ENCODE measurements at places on chromosomes 12 and 14.

- H3K27ac ChIP-seq: no peak overlapping the region
- no peak for DNase-seq
- peak overlapping the region; percentile 69 for H3K4me3 ChIP-seq
- no peaks in the 10 kb centered on the region for H3K36me3 ChIP-seq
- peaks cover 12% of the 10 kb centered on the region for H3K4me1 ChIP-seq
These were observed 7.2 kb downstream of the THAP2 start for GRCh38 chr12:71671311-71671710.

- H3K4me3 ChIP-seq: no peak overlapping the region
- H3K4me1 ChIP-seq: no peaks in the 10 kb centered on the region
- no peaks in the 10 kb centered on the region for H3K36me3 ChIP-seq
- no peak overlapping the region for H3K27ac ChIP-seq
- H3K27me3 ChIP-seq: no peaks in the 10 kb centered on the region
These were observed 291.8 kb downstream of the FOXN3 start for GRCh38 chr14:89125216-89125615.

DNA sequence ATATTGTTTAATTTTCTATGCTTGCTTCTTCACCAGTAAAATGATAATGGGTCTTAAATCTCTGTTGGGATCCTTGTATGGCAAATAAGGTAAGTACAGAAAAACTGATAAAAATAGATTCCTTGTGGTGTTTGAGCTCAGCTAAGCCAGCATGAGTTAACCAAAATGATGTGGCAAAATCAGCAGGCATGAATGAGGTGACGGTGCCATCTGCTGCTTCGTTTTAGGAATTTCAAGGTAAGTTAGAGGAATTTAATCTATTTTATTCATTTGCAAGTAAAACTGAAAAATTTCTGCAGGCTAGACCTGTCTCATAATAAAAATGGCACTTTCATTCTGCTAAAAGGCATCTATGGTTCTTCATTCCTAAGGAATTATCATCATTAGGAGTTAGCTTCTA is 10.0 kb upstream of the CLEC7A start:
- H3K4me3 ChIP-seq: no peak overlapping the region
- H3K27me3 ChIP-seq: no peaks in the 10 kb centered on the region
- H3K4me1 ChIP-seq: no peaks in the 10 kb centered on the region

- H3K4me1 ChIP-seq: no peaks in the 10 kb centered on the region
- peak; percentile 51 for DNase-seq
- no peaks in the 10 kb centered on the region for H3K27me3 ChIP-seq
- H3K4me3 ChIP-seq: no peak overlapping the region
These were observed 561.6 kb downstream of the RERGL start for GRCh38 chr12:17528394-17528793.

GRCh38 chr14:97283005-97283403 is 485.8 kb downstream of the VRK1 start:
- no peak overlapping the region for H3K27ac ChIP-seq
- no peaks in the 10 kb centered on the region for H3K36me3 ChIP-seq
- H3K27me3 ChIP-seq: peaks cover 59% of the 10 kb centered on the region
- DNase-seq: no peak
- no peaks in the 10 kb centered on the region for H3K4me1 ChIP-seq

GRCh38 chr14:104264495-104265265 is 126.3 kb downstream of the KIF26A start:
- H3K36me3 ChIP-seq: no peaks in the 10 kb centered on the region
- H3K27me3 ChIP-seq: no peaks in the 10 kb centered on the region
- DNase-seq: peak; percentile 42
- no peaks in the 10 kb centered on the region for H3K4me1 ChIP-seq

- peaks cover 8% of the 10 kb centered on the region for H3K4me1 ChIP-seq
- H3K4me3 ChIP-seq: no peak overlapping the region
- H3K27me3 ChIP-seq: no peaks in the 10 kb centered on the region
- no peaks in the 10 kb centered on the region for H3K36me3 ChIP-seq
- H3K27ac ChIP-seq: no peak overlapping the region
These were observed 6.0 kb upstream of the SDSL start for GRCh38 chr12:113416091-113416754.

DNA sequence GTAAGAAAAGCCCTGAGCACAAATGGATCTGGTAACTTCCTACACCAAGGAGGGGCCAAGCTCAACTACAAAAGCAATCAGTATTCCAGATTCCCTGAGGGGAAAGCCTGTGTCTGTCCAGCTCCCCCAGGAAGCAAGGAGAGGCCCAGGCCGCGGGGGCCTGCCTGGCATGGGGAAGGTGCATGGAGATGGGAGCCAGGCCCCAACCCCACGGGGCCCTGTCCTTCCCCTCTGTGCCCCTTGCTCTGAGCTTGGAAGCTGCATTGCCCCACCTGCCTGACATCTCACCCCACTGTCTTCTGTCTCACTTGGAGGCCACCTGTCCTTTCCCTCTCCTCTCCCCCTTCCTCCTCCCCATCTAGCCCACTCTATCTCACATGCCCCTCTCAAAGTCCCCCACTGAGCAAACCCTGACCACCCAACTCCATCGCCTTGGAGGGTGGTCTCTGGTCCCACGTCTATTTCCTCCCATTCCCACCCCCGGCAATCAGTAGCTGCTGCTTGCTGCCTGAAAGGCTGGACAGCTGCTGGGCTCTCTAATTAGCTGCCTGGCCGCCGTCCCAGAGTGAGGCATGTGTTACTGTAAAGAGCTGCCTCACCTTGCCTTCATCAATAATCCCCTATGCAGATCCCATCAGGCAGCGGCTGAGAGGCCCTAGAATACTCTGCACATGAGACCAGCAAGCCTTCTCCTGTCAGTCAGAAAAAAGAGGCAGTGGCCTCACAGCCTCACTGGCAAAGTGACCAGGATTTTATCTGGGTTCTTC is 3.4 kb upstream of the TMEM229B start:
- H3K27me3 ChIP-seq: no peaks in the 10 kb centered on the region
- no peak overlapping the region for H3K27ac ChIP-seq
- no peaks in the 10 kb centered on the region for H3K36me3 ChIP-seq
- no peaks in the 10 kb centered on the region for H3K4me1 ChIP-seq
- DNase-seq: peak; percentile 81

DNA sequence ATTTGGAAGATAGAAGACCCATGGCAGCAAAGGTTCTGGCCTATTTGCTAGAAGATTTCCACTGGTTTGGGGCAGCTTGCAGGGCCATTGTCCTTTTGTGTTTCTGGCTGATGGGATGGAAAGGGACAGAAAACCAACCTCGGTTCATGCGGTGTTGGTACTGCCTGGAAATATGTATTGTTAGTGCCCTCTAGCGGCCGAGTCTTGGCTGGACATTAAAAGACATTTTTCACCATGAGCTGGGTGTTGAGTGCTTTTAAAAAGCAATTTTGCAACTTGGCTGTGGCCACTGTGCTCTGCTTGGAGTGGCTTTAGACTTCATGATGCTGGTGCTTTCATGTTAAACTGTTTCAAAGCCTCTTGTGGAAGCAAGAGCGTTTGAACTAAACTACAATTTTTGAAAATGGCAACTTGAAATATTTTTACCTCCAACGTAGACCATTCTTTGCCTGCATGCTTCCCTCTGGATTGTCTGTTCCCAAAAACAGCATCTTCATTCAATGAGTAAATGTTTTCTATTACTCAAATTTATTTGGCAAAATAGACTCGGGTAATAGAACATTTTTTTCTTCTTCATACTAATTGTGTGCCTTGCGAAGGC is 102.7 kb upstream of the TBX5 start:
- no peak overlapping the region for H3K4me3 ChIP-seq
- H3K4me1 ChIP-seq: peaks cover 3% of the 10 kb centered on the region
- DNase-seq: peak; percentile 96
- peaks cover 44% of the 10 kb centered on the region for H3K27me3 ChIP-seq
- H3K27ac ChIP-seq: no peak overlapping the region
- H3K36me3 ChIP-seq: no peaks in the 10 kb centered on the region

DNA sequence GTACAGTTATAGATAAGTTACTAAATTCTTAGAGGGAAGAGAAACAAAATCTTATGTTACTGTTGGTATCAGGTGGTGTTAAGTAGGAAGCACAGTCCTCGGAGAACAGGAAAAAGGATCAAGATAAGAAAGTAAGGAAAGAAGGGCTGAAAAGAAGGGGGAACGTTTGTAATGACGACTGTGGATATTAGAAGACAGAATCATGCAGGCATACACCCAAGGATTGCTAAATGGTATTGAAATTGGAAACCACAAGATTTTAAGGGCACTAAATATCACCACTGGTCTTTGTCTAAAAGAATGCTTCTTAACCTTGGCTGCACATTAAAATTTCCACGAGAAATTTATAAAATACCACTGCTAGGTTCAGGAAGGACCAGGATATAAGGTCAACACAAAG is 34.1 kb upstream of the ERGIC2 start:
- no peaks in the 10 kb centered on the region for H3K27me3 ChIP-seq
- H3K4me3 ChIP-seq: no peak overlapping the region
- H3K36me3 ChIP-seq: no peaks in the 10 kb centered on the region
- H3K4me1 ChIP-seq: no peaks in the 10 kb centered on the region
- H3K27ac ChIP-seq: no peak overlapping the region

DNA sequence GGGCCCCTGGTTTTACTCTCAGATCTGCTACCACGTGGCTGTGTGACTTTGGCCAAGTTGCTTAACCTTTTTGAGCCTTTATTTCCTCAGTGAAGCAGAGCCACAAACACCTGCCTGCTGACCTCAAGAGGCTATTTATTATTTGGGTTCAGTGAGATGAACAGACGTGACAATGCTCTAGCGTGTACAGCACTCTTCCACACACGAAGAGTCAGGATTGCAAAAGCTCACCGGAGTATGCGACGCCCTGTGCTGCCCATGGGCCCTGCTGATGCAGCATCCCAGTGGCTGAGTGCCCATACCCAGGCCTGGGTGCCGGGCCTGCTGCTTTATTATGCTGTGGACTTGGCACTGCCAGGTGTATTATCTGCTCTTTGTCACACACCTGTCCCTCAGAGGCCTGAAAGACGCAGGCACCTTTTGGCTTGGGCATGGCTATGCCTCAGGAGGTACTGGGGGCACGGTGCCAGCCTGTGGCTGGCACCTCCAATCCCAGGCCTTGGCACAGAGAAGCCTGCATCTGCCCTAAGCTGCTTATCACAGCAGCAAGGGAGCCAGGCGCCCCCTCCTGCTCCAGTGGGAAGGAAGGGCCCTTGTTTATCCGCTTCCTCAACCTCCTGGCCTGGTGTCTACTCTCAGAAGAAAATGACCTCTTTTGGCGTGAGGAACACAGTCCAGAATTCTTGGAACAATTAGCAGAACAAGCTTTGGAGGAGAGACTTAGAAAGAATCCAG is 22.3 kb upstream of the TC2N start:
- H3K27ac ChIP-seq: no peak overlapping the region
- H3K27me3 ChIP-seq: no peaks in the 10 kb centered on the region
- DNase-seq: no peak
- H3K4me1 ChIP-seq: no peaks in the 10 kb centered on the region
- H3K36me3 ChIP-seq: no peaks in the 10 kb centered on the region

DNA sequence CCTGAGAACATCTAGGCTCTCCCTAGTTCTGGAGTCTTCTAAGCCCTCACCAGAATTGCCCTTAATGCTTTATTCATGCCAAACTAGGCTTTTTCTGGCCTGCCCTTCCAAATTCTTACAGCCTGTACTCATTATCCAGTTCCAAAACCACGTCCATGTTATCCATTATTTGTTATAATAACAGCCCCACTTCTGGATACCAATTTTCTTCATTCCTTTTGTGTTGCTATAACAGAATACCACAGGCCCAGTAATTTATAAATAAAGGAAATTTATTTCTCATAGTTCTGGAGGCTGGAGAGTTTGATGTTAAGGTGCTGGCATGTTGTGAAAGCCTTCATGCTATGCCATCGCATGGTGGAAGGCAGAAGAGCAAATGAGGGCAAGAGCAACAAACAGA is 68.0 kb upstream of the AMIGO2 start:
- H3K27me3 ChIP-seq: no peaks in the 10 kb centered on the region
- H3K27ac ChIP-seq: no peak overlapping the region
- H3K4me3 ChIP-seq: no peak overlapping the region
- no peaks in the 10 kb centered on the region for H3K36me3 ChIP-seq

GRCh38 chr14:55399852-55400251 is 11.8 kb downstream of the ATG14 start:
- no peaks in the 10 kb centered on the region for H3K4me1 ChIP-seq
- peaks cover 13% of the 10 kb centered on the region for H3K36me3 ChIP-seq
- DNase-seq: no peak

- no peaks in the 10 kb centered on the region for H3K4me1 ChIP-seq
- no peak overlapping the region for H3K4me3 ChIP-seq
- H3K27me3 ChIP-seq: no peaks in the 10 kb centered on the region
- no peak for DNase-seq
These were observed 7.3 kb downstream of the VAMP1 start for GRCh38 chr12:6463216-6463615.

GRCh38 chr12:45051572-45052125 is 750 bp upstream of the DBX2 start:
- H3K4me1 ChIP-seq: no peaks in the 10 kb centered on the region
- peak overlapping the region; percentile 86 for H3K4me3 ChIP-seq
- no peak for DNase-seq
- H3K36me3 ChIP-seq: no peaks in the 10 kb centered on the region
- H3K27me3 ChIP-seq: peaks cover 71% of the 10 kb centered on the region

GRCh38 chr12:8860165-8860961 is 37.9 kb downstream of the A2ML1 start:
- H3K27ac ChIP-seq: no peak overlapping the region
- H3K4me1 ChIP-seq: no peaks in the 10 kb centered on the region
- no peaks in the 10 kb centered on the region for H3K27me3 ChIP-seq
- H3K36me3 ChIP-seq: peaks cover 9% of the 10 kb centered on the region
- peak; percentile 90 for DNase-seq
- no peak overlapping the region for H3K4me3 ChIP-seq

- H3K36me3 ChIP-seq: no peaks in the 10 kb centered on the region
- H3K4me3 ChIP-seq: no peak overlapping the region
- H3K27ac ChIP-seq: no peak overlapping the region
- DNase-seq: no peak
- no peaks in the 10 kb centered on the region for H3K27me3 ChIP-seq
- no peaks in the 10 kb centered on the region for H3K4me1 ChIP-seq
These were observed 60.3 kb downstream of the KLRG1 start for GRCh38 chr12:9049520-9050133.

DNA sequence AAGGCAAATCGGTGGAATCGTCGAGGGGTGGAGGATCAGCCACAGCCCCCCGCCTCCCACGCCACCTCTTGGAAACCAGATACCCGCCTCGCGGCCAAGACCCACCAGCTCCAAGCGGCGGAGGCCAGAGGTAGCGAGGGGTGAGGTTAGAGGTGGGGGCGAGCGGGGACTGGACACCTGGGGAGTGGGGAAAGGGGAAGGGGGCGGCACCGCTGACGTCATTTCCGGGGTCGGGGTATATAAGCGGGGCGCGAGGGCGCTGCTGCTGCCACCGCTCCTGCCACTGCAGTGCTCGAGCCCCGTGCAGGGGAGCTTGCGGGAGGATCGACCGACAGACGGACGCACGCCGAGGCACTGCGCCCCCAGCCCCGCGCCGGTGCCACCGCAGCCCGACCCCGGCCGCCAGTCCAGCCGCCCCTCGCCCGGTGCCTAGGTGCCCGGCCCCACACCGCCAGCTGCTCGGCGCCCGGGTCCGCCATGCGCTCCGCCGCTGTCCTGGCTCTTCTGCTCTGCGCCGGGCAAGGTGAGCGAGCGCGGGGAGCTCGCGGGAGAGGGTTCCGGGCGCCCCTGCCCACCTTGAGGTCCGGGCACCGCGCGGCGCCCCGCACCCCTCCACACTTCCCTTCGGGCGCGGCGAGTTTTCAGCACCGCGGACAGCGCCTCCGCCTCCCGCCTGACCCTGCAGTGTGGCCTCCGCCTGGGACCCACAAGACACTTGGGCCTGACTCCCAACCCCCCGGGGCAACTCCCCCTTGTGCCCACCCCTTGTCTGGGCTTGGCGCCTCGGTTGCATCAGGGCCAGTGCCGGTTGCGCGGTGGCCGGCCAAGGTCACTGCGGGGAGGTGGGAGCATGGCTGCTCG is at the start of gene CHGA:
Gene CHGA, plus strand, starts transcription at position 268 of the 861 bp plus-strand sequence. Its CDS starts 210 bp downstream, at position 478.
- no peak within 1 kb of the TSS for H3K27ac ChIP-seq
- H3K36me3 ChIP-seq: no peaks in the 10 kb centered on the region
- peak within 1 kb of the TSS; percentile 69 for H3K4me3 ChIP-seq
- peaks cover 9% of the 10 kb centered on the region for H3K4me1 ChIP-seq

All from endodermal cell (in vitro differentiated cells).